K562 (cell line): ENCODE measurements at places on chromosomes 4 and X. TPM values are rescaled to one million over a fixed set of nuclear protein-coding genes. Genes with fewer than 3 reads are reported as not detected.

The ING2 gene
- 8.7 and 10.0 TPM in 2 replicates for total RNA-seq

The USP17L22 gene
- not detected in 2 replicates for total RNA-seq

The PPEF2 gene
- not detected in 2 replicates for total RNA-seq

The F9 gene
- 0.09 and 0.11 TPM in 2 replicates for total RNA-seq

The SRPK3 gene
- 0.04 TPM in 1 of 2 replicates, not detected in the other for total RNA-seq

The NR0B1 gene
- total RNA-seq = not detected in 2 replicates

The SASH3 gene
- total RNA-seq = 0.34 and 0.35 TPM in 2 replicates

The FAM50A gene
- 56.6 and 65.2 TPM in 2 replicates for total RNA-seq

The SSX2 gene
- total RNA-seq = 87.5 and 87.6 TPM in 2 replicates

The FABP2 gene
- total RNA-seq = not detected in 2 replicates

The PTCHD1 gene
- not detected in 2 replicates for total RNA-seq

The ZCCHC18 gene
- total RNA-seq = not detected in 2 replicates

The ASB11 gene
- not detected in 2 replicates for total RNA-seq

The CXCL10 gene
- total RNA-seq = 0.18 TPM in 1 of 2 replicates, not detected in the other

The HTRA3 gene
- 0.16 TPM in 1 of 2 replicates, not detected in the other for total RNA-seq

The PPARGC1A gene
- 0.02 TPM in 1 of 2 replicates, not detected in the other for total RNA-seq

The PPP1R3F gene
- total RNA-seq = 0.81 and 0.86 TPM in 2 replicates

The NUDT6 gene
- total RNA-seq = 9.4 and 9.5 TPM in 2 replicates

The ZFP42 gene
- 0.20 and 0.31 TPM in 2 replicates for total RNA-seq

The C4orf51 gene
- not detected in 2 replicates for total RNA-seq

The GAGE12F gene
- 531 and 581 TPM in 2 replicates for total RNA-seq

The SFRP2 gene
- total RNA-seq = 0.29 and 0.38 TPM in 2 replicates

The OPHN1 gene
- 1.4 and 1.8 TPM in 2 replicates for total RNA-seq

The LEF1 gene
- total RNA-seq = 32.5 and 35.4 TPM in 2 replicates

The GPR143 gene
- total RNA-seq = not detected in 2 replicates

The CLCN4 gene
- total RNA-seq = 0.11 TPM in 2 replicates

The ADGRG2 gene
- 0.04 TPM in 1 of 2 replicates, not detected in the other for total RNA-seq

The CORIN gene
- total RNA-seq = 0.31 TPM in 1 of 2 replicates, not detected in the other

The FAM156A gene
- 14.5 and 14.8 TPM in 2 replicates for total RNA-seq

The ARMCX1 gene
- total RNA-seq = 0.38 and 0.44 TPM in 2 replicates

The TLR2 gene
- total RNA-seq = 0.09 and 0.22 TPM in 2 replicates

The MTNR1A gene
- not detected in 2 replicates for total RNA-seq

The CTAG2 gene
- total RNA-seq = 36.0 and 38.0 TPM in 2 replicates

The ATRX gene
- 20.7 and 24.0 TPM in 2 replicates for total RNA-seq

The SOX3 gene
- total RNA-seq = not detected in 2 replicates

The MAGEB1 gene
- 32.6 and 32.8 TPM in 2 replicates for total RNA-seq

The PABPC1L2A gene
- not detected in 2 replicates for total RNA-seq

The MID1 gene
- 0.51 and 0.60 TPM in 2 replicates for total RNA-seq

The TEX11 gene
- total RNA-seq = 0.29 and 0.31 TPM in 2 replicates

The KLF8 gene
- total RNA-seq = 0.02 and 0.04 TPM in 2 replicates

The DMD gene
- total RNA-seq = 11.7 and 11.8 TPM in 2 replicates

The TEC gene
- 6.8 and 8.0 TPM in 2 replicates for total RNA-seq

The GEMIN8 gene
- total RNA-seq = 13.7 and 15.0 TPM in 2 replicates

The RPS6KA6 gene
- total RNA-seq = 0.11 TPM in 1 of 2 replicates, not detected in the other

The POU3F4 gene
- total RNA-seq = not detected in 2 replicates

The SHISA3 gene
- not detected in 2 replicates for total RNA-seq

The IL21 gene
- 0.18 TPM in 1 of 2 replicates, not detected in the other for total RNA-seq

The SGCB gene
- total RNA-seq = 0.09 and 0.20 TPM in 2 replicates

The RASGEF1B gene
- total RNA-seq = 0.35 and 0.42 TPM in 2 replicates

The TRIML2 gene
- 0.18 TPM in 1 of 2 replicates, not detected in the other for total RNA-seq

The CT45A1 gene
- total RNA-seq = 2.7 and 3.1 TPM in 2 replicates
